ENCODE measurements at places on chromosomes 7 and 10.
A peak's percentile ranks its signal among the peaks of the same experiment; 100 is the strongest.

- no peak for DNase-seq
These were observed 41.1 kb downstream of the DGKB start for GRCh38 chr7:14861456-14861855.

DNA sequence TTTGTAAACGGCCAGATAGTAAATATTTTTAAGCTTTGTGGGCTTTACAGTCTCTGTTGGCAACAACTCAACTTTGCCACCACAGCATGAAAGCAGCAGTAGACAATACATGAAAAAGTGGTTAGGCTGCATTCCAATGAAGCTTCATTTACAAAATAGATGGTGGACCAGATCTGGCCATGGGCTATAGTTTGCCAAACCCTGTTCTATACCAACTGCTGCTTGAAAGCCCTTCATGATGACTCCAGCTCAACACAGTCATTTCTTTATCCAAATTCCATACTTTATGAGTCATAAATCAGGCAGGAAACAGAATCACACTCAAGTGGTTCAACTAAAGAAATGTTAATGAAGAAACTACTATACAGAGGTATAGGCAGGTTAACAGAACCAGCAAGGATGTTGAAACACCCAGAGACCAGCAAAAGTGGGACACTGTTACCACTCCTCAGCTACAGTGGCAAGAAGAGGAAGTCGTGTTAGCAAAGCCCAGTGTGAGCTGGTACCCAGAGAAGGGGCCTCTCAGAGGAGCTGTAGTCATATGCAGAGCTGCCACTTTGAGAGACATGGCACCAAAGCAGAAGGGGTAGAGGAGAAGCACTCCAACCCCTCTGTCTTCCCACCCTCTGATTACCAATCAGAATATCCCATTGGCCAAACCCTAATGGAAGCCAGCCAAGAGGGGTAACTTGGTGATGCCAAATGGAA is 72.5 kb downstream of the PRLHR start:
- DNase-seq: no peak

GRCh38 chr10:124092250-124092859 is 1.0 kb downstream of the CHST15 start:
- DNase-seq: peak; percentile 61

GRCh38 chr7:90520484-90520883 is 51.0 kb downstream of the PTTG1IP2 start:
- no peak for DNase-seq

DNA sequence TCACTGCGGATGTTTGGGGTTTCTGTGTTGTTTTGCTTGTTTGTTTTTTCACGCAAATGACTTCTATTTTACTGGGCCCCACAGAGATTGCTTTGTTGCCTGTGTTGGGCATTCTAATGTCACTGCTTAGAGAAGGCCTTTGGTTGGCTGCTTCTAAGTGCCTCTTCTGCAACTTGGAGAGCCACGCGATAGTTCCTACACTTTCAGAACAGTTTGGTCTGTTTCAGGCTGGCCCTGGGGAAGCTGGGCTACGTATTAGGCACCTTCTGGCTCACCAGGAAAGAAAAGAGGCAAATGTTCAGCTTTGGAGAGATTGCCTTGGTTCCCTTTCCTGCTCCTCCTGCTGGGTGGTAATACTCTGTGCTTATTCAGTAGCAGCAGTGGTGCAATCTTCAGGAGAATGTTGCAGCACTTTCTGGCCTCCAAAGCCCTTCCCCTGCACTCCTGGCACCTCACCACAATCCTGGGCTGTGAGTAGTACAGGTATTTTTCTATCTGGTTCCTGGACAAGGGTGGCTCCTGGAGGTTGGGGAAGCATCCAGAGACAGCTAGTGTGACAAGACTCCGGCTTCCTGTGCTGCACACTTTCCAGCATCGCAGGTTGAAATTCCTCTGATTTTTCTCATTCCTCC is 1.2 kb downstream of the ANTXRL start:
- no peak for DNase-seq

DNA sequence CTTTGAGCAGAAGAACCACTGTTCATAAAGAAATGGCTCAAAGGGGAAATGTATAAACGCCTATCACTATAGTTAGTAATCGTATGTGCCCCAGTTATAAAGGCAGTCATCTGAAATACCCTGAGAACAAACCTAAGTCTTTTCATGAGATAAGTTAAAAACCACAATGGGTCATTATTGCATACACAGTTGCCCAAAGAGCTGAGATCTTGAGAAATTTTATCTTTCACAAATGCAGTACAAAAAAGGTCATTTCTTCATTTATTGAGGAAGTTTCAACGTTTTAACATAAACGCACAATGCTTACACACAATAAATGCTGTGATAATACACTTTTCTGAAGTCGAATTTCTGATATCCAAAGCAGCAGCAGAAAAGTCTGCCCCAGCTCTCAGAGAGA is 114.4 kb downstream of the MICU1 start:
- DNase-seq: no peak

GRCh38 chr10:3104251-3104918 is 37.0 kb downstream of the PFKP start:
- DNase-seq: no peak

- no peak for DNase-seq
These were observed 47.6 kb downstream of the ASB13 start for GRCh38 chr10:5618829-5619228.

DNA sequence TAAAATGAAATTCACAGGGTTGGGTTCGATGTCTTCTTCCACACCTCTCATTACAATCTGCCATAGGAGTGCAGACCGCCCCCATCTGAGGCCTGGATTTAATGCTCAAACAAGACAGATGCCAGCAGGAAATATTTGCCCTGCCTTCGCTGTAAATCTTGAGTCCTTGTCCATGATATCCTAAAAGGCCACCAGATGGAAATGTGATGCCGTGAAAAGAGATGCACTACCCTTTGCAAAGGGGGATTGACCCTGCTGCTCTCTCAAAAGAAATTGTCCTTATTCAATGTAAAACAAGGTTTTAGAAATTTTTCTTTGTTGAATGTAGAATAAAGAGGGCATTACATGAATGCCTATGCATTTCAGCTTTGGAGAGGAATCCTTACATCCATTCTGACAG is 37.5 kb downstream of the AGAP4 start:
- no peak for DNase-seq

- no peak for DNase-seq
These were observed 6.7 kb upstream of the LRRC18 start for GRCh38 chr10:48946332-48946731.

DNA sequence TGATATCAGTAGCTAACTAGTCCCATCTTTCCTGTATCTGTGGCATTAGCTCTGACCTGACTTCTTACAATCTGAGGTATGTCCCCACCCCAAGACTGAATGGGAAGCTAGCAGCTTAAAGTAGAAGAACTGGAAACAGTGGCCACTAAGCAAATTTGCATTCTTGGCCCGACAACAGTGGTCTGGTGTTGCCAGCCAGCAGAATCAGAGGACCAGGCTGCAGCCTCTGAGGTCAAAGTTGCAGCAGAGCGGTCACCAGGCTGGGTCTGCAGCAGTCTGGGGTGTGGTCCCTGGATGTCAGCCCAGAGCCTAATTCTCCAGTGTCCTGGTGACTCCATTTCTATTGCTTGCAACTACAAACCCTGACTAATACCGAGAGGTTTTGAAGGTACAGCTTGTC is 26.3 kb downstream of the FAM107B start:
- DNase-seq: no peak

- DNase-seq: no peak
These were observed 857 bp upstream of the FOXP2 start for GRCh38 chr7:114413761-114414155.

- DNase-seq: peak; percentile 57
These were observed 158.2 kb downstream of the ARHGAP12 start for GRCh38 chr10:31770307-31770902.

DNA sequence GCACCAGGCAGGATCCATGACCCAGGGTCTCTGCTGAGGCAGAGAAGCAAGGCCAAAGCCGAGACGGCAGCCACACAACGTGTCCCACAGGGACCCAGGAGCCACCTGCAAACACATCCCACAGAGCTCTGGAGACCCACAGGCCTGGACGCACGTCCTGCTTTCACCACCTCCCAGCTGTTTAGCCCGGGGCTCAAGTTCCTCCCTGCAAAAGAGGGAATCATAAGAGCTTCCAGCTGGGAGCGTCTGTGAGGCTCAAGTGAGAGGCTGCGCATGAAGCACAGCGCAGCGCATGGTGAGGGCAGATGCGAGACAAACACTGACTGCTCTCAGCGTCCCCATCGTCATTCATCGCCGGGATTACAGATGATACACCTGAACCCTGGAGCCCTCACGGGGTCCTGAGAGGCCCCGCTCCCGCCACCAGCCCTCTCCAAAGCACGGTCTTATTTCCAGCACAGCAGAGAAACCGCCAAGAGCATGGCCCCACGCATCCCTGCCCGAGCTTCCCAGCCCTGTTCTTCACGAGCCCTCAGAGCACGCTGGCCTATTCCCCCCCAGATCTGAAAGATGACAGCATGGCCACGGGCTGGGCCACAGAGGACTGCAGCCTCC is 88.7 kb downstream of the MAD1L1 start:
- DNase-seq: no peak

GRCh38 chr7:140060788-140061606 is 1.8 kb downstream of the PARP12 start:
- no peak for DNase-seq

GRCh38 chr10:24556750-24557742 is 166.6 kb downstream of the ARHGAP21 start:
- DNase-seq: no peak

- no peak for DNase-seq
These were observed 113.5 kb downstream of the AHR start for GRCh38 chr7:17411922-17412321.

DNA sequence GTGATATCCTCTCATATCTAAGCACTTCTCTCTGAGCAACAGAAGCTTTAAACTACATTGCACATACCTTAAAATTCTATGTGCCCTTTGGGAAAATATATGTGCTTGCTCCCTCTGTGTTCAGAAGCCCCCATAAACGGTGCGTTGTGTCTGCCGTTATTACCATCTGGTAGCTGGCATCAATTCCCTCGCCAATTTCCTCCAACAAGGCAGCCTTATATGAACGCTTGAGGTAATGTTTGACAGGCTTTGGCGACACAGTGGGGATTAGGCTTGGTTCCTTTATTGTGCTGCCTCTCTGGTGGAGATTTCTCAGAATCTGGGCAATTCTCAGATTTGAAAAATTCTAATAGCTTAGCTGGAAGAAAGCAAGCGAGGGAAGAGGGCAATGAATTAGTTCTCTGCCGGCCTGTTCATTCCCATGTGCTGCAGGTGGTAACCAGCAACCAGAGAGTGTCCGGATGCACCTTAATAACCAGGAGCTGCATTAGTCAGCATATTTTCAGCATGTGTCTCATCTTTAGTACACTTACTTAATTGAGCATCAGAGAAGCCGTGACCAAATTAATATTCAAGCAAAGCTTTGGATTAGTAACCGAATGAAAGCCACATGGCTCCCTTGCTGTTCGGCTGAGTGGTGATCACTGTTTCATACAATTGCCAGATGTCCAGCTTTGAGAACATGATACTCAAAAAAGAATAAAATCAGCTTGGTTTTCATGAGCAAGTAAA is 7.3 kb upstream of the PPP1R17 start:
- DNase-seq: no peak

- no peak for DNase-seq
These were observed 32.8 kb downstream of the ARL4A start for GRCh38 chr7:12719981-12720865.

DNA sequence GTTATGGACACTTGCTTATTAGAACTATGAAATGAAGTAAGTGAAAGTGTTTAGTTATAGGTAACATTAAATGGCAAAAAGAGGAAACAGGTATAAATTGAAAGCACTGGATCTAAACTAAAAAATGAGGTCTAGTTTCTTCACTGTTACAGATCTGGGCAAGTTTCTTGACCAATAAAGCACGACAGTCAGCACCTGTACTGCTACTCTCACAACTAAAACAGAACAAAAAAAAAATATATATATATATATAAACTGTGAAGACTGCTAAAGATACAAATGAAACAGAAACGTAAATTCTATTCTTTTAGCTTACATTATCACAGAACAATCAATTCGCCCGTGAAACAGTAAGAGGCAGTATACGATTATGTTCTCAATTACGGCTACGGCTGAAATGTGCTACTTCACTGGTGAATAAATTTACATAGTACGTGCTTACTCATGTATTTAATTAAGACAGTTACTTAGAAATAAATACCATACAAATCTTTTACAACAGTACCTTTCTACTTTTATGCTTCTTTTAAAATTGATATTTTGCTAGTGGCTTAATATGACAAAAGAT is 4.2 kb downstream of the AHR start:
- no peak for DNase-seq

DNA sequence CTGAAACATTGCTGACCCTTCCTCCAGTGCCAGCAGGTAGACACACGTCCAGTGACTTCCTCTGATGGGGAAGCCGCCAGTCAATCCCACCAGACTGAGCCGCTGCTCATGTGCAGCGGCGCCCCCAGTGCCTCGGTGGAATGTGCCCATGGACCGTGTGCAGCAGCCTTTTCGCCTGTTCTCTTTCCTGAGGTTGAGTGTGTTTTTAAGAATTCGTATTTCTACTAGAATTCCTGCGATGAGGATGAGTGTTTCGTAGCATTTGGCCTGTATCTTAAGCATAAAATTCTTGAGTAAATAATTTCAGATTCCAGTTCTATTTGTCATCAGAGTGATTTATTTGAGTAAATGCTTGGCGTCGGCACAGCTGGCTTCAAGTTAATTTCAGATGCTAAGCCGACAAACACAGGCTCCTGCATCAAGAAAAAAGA is 35.4 kb downstream of the BNIP3 start:
- no peak for DNase-seq

DNA sequence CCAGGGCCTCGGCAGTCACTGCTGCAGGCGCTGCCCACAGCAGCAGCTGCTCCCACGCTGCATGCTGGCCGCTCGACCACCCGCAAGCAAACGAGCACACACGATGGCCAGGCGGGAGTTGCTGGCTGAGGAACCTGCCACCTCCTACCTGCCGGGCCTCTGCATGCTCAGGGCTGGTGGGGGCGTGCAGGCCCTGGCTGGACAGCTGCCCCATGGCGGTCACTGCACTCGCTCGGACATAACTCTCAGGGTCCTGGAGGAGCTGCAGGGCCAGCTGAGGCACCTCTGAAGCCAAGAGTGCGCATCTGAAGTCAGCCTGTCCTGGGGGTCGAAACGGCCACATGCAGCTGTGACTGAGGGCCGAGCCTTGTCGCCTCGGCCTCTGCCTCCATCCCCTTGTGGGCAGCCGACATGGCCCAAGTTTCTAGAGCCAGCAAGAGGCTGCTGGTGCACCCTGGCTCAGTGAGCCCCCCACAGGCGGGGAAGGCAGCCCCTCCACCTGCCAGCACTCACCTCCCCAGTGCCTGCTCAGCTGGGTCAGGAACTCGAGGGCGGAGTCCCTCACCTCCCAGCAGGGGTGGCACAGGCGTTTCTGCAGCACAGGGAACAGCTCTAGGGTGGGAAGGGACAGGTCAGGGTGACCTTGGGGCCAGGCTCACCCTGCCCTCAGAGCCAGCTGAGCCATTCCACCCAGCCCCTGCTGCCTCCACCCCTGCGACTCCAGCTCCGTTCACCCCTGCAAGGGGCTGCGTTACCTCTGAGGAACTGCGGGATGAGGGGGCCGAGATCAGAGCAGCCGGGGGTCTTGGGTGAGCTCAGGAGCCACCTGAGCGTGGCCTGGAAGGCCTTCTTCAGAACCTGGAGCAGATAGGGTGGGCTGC is 16.1 kb downstream of the BRAT1 start:
- DNase-seq: no peak
